Esophagus squamous epithelium (tissue), 5 donors: ENCODE measurements at places on chromosomes 3 and 15.

DNA sequence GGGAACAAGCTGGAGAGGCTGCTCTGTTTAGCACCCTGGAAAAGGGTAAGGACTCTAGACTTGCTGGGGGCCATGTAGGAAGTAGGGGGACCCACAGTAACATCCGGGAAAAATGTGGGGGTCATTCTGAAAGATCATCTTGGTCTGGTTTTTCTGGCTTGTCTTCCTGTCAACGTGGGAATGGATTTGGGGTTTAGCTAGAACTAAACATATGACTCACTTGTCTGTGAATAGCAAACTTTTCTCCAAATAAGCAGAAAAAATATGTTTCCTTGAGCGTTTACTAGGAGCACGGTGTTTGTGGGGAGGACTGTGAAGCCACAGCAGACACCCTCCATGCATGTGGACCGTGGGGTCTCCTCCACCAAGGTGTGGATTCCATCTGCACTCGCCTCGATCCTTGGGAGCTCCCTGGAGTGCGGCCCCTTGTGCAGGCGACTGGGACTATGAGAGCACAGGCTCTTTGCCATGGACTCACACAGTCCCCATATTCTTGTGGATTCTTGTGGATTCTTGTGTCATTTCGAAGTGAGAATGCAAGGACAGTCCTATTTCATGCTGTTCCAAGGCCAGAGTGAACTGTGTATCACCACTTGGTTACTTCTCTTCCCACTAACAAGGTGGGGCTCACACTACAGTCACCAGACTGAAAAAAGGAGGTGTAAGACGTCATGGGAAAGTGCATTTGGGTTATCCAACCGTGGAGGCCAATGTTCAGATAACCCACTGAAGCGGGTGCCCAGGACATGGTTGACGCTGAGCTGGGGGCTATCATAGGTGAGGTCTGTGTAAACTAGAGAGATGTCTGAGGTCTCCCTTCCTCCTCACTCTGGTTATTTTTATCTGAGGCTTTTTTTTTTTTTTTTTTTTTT lies 25.5 kb downstream of the PGPEP1L start:
- DNase-seq, result no peak

- DNase-seq, result no peak
Observed at GRCh38 chr3:40355410-40355809, 31.6 kb upstream of the ENTPD3 start.

GRCh38 chr3:9452417-9452816 lies 55.0 kb downstream of the SETD5 start:
- no peak for DNase-seq

DNA sequence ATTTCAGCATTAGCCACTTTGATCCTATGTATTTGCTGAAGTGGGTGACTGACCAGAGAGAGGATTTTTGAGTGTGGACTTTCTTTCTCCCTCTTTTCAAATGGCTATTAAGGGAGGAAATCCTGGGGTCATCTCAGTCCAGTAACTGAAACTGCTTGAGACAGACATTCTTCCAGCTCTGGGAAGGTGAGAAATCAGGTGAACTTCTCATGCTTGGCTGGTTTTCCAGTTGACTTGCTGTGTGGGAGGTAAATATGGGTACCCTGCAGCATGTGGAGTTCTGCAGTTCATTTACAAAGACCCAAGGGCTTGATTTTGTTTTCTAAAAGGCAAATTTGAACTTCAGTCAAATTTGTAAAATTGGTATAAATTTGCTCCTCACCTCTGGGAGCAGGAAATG lies 461.1 kb upstream of the TBL1XR1 start:
- no peak for DNase-seq

DNA sequence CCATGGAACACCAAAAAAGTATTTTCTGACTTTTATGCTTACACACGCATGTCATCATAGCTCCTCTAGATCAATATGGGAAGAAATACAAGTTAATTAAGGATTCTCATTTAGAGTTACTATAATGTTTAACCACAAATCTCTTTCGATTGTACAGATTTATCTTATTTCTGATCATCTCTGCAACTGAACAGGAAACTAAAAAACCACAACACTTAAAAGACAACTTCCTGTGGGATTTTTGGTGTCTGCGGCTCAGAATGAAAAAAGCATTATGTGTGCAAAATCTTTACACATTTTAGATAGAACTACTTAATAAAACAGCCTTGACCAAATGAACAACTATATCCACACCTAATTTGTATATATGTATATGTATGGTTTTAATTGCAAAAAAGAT lies 3.0 kb upstream of the TJP1 start:
- no peak for DNase-seq
